ENCODE measurements at places on chromosomes 12 and 14.

DNA sequence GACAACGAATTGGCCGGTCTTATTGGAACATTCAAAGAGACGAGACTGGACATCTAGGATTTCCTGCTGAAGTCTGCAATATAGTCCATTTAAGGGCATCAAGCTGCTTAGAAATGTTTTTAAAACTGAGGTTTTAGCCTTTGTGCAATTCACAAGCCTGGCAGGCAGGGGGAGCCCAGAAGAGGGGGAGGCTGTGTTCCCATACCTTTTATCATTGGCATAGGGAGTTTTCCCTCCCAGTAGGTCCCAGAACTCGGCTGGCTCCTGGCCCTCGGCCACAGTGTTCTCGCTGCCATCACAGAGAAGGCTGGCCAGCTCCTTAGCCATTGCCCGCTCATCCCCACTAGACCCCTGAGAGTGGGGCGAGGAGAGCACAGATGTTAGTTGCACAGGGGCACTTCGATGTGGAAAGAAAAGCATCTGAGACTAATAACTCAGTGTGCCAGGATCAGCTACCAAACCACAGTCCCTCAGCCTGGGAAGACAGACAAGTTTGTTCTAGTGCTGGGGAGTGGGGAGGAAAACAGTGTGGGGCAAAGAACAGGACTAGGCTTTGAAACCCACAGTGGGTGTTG is 15.1 kb downstream of the AVIL start:
- no peak for DNase-seq

DNA sequence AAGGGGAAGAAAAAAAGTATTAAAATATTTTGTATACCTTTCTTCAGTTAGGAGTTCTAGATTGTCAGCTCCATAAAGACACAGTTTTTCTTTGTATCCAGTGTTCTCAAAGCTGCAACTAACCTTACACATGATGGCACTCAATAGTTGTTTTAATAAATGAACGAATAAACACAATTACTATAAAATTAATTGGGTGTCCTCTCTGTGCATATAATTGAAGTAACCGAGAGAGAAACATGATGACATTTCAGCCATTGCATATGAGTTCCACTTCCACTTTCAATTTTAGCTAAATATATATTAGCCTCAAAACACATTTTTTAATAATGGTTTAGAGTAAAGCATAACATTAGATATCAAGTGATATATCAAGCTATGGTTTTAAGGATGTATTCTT is 671.2 kb downstream of the LRFN5 start:
- DNase-seq, result no peak

GRCh38 chr12:55862286-55862685 is 19.6 kb upstream of the MMP19 start:
- DNase-seq, result no peak

DNA sequence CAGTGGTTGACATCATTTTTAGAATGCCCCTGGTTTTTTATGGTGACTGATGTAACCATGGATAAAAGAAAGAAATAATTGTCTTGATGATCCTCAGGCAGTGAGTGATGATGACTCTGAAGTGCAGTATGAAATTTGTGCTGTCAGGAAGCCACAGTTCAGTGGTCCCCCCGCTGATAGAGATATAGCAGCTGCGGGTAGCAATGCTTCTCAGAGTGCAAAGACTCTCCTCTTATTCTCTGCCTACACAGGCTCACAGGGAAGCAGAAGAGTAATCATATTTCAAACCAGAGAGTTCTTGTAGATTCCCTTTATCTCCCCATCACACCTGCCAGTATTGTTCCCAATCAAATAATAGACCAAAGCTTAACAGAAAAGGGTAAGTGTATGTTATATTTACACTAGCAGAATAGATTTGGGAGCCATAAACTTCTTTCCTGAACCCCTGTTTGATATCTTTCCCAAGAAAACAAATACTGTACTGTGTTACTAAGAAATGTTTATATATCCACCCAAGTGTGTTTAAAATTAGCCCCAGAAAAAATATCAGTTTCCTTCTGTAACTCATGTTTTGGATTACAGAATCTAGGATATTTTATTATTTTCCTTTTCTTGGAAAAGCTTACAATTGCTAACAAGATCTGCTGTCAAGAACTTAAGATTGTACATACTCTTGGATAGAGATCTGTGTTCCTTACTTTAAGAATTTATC is 1817.4 kb upstream of the FLRT2 start:
- no peak for DNase-seq

DNA sequence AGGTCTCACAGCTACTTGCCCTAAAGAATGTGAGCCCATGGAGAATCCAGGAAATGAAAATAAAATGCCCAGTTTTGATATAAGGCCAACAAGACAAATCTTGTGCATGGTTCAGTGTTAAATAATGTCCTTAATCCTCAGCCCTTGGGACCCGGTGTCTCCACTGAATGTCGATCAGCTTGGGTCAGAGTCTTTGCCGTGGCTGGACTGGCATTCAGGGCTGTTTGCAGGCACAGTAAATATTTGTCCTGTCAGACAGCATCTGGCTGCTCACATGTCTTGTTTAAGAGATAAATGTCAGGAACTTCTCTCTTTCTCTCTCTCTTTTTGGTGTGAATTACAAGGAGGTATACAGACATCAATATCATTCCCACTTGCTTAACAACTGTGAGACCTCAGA is 452.5 kb downstream of the FUT8 start:
- DNase-seq, result no peak

DNA sequence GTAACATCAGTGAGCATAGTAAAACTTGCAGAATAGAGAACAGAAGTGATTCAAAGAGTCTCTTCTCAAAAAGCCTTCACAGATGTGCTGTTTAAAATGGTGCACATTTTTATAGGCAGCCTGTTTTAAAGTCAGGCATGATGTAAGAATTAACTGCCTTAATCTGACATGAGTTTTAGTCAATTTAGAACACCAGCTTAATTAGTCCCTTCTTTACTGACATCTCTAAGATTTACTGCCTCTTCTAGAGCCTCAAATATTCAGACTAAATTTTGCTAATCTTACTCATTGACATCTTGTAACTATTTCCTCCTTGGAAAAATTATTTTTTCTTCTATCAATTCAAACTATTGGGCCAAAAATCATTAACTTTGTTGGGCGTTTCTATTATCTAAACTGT is 782.5 kb downstream of the C12orf50 start:
- no peak for DNase-seq
